AG09309 (cell line): ENCODE measurements at places on chromosomes 5 and 9.

GRCh38 chr5:112479418-112479817, 60.3 kb upstream of the EPB41L4A start:
- DNase-seq: no peak

GRCh38 chr5:36944607-36945225, 68.1 kb downstream of the NIPBL start:
- DNase-seq: peak; percentile 39

GRCh38 chr5:108260117-108260857, 121.6 kb downstream of the FBXL17 start:
- peak; percentile 46 for DNase-seq

DNA sequence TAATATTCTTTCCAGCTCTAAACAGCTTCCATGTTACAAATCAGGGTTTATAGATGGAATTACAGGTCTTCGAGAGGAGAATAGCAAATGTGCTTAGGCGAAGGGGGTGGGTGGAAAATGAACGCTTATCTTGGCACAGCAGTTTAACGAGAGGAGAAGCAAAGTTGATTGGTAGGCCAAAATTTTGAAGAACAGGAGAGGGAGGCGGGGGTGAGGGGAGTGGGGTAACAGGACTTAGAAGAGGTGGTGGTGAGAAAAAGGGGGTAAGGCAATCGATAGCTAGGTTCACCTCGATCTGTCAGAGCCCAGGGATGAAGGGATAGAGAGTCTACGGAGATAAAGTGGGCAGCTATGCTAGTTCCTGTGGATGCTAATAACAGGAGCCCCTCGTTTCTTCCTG, 764 bp downstream of the ANKRA2 start:
- no peak for DNase-seq

- no peak for DNase-seq
Observed at GRCh38 chr5:33720176-33720575, 171.6 kb downstream of the ADAMTS12 start.

GRCh38 chr9:125852386-125852785, 105.2 kb downstream of the PBX3 start:
- DNase-seq: no peak

- DNase-seq: peak; percentile 28
Observed at GRCh38 chr9:93962561-93963440, 7.6 kb upstream of the BARX1 start.

DNA sequence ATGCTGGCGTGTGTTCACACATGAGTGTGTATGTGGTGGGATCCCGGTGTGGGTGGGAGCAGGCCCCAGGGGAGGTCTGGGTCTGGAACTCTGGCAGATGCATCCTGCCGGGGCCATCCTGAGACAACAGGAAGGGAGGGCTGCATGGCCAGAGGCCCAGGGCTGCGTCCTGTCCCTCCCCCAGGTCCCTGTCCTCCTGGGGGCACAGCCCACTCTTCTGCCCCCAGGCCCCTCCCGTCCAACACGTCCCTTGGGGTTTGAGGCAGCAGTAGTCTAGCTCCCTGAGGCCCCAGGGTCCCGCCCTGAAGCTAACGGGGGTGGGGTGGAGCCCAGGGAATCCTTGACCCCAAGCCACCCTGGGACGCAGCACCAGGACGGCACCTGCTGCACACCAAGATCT, 16.6 kb downstream of the FLT4 start:
- DNase-seq: no peak

DNA sequence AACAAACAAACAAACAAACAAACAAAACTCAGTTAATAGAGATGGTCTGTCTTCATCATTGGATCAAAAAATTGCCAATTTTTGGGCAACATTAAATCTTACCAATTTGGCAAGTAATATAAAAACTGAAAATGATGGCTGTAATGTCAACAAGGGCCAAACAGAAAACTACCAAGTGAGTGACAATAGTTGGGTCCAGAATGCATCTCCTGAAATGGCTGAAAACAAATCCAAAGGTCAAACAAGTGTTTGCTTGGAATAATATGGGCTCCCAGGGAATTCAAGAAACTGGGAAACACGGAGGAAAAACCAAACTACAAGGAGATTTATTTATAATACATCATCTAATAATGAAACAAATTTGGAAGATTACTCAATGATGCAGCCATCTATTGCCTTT, 25.1 kb downstream of the BAAT start:
- no peak for DNase-seq

DNA sequence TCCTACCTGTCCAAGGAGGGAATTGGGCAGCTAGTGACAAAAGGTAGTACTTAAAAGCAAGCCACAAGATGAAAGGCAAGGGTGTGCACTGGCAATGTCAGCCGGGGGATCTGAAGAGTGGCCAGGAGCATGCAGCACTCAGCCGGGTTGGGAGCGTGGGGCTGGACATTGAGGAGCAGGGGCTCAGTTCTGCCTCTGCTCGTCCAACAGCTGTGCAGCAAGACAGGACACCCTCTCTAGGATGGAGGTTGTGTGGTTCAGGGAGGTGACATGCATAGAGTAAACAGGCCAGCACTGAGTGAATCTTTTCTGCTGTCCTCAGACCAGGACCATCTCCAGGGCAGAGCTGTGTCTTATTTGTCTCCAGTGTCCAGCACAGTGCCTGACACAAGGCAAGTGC, 235.3 kb downstream of the CRB2 start:
- DNase-seq: no peak

DNA sequence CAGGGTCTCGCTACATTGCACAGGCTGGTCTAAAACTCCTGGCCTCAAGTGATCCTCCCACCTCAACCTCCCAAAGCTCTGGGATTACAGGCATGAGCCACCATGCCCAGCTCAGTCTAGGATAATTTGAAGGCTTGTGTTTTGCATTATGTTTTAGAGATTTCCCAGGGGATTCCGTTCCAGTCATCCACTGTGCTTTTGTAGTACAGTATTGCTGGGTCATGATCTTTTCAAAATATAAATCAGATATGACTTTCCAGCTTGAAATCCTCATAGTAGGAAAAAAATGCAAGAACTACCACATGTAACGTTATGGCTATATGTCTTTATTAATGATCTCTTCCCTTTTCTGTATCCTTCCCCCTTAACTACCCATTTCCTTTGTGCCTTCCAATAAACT, 338.1 kb downstream of the PRELID2 start:
- DNase-seq: no peak

DNA sequence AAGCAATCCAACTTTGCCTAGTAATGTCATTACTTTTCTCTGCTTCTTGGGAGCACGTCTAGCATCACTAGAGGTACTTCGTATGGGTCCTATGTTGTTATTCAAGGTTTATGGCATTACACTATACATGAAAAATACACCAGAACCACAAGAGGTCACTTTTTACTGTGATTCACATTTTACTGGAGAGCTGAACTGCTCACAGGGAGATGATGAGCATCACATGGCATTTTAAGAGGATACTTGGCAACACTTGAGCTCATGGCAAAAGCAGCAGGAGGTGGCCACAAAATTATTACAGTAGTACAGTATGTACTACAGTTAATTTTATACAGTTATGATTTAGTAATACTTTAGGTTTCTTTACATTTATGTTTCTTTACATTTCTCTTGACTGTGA, 223.4 kb downstream of the PARP8 start:
- no peak for DNase-seq

- DNase-seq: no peak
Observed at GRCh38 chr9:26321935-26322334, 570.7 kb downstream of the CAAP1 start.

DNA sequence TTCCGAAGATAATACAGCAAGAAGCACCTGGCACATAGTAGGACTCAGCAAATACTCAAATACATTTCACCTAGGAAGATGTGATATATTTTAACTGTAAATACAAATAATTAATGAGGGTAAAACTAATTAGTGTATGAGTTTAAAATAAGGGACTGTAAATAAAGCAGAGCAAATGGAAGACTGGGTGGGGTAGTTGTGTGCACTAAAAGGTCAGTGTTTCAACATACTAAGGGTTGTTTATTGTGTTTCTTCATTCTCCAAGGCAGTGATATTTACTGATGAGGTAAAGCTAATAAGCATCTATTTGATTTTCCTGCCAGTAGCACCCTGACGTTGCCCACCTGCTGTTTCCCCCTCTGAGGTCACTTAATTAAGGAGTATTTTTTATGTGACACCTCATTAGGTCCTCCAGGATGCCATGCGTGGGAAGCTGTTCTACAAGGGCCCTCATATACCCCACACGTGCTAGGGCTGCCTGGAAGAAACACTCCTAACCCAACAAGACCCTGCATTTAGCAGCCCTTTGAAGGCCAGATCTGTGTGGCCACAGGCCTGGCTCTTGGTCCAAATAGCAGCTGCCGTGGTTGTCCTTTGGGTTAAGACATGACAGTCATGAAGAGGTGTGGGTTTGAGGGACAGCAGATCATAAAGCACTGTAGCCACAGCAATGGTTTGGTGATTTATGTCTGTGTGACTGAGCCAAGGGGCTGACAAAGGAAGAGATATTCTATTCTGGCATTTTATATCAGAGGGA, 97.5 kb upstream of the RPS23 start:
- no peak for DNase-seq

GRCh38 chr5:178295589-178295988, 63.0 kb upstream of the PHYKPL start:
- DNase-seq: no peak

DNA sequence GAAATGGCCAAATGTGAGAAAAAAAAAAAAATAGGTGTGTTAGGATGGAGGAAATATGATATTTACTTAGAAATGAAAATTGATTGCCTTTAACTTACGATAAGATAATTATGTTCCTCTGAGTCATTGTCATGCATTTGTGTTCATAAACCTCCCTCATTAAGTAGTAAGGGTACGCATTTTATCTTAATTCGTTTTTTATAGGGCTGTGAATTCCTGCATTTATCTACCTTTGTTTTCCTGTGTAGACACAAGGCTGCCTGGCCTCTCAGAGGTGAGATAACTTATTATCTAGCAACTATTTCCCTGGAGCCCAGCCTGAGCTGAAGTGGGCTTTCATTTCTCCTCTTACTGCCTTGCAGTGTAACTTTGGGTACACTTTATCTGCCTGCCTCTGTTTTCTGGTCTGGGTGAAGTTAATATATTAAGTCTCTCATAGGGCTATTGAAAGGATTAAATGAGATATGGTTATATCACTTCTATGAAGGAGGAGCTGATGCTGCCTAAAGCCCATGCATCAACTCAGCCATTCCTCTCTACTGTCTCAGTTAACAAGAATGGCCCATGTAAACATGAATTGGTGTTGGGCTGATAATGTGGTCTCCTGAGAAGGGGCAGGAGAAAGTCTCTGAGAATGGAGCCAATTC, 103.8 kb upstream of the KLF4 start:
- DNase-seq: no peak

DNA sequence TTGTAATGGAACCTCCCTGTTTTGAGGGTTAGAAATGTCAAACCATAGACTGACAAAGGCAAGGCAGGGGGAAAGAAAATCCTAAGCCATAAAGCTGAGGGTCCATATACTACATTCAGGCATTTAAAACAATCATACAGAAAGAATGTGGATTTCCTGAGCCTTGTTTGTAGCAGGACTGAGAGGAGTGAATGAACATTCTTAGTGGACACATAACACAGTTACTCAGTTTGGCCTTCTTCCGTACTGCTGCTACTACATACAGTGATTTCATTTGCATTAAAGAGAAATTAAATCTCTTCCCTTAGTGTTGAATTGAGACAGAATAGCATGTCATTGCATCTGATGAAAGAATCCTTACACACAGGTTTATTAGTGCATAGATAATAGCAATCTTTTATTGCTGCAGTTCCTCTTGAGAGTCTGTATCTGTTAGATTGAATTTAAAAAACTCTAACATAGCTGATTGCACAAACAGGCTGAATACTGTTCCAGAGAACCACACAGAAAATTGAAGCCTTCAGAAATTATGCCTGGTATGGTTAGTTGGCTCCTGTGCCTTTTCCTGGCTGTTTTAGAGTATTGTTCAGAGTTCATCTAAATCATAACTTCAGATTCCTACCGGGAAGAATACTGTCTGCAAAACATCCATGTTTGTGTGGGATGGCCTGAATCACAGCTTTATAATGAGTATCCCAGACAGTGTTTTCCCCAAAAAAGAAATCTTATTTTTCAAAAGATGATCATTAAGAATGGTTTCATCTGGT, 2.0 kb upstream of the MTX3 start:
- DNase-seq: no peak

DNA sequence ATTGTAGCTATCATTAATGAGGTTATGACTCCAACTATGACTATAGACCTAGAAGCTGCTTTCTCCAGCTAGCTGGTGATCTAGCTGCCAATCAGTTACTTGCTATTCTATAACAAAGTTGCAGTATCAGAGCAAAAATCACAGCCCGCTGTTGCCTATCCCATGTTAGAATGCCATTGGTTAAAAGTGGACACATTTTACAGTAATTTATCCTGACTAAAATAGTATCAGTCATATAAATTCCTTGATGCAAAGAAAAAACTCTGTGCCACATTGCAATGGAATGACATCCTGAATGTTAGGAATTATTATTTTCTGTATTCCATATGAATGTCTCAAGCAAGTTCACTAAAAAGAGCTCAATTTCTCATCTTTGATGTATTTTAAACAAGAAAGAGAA, 626.5 kb downstream of the PDE4D start:
- no peak for DNase-seq

GRCh38 chr5:9046756-9047481, 499.0 kb downstream of the SEMA5A start:
- peak; percentile 88 for DNase-seq

GRCh38 chr9:93288341-93288740, 104.4 kb downstream of the WNK2 start:
- no peak for DNase-seq

DNA sequence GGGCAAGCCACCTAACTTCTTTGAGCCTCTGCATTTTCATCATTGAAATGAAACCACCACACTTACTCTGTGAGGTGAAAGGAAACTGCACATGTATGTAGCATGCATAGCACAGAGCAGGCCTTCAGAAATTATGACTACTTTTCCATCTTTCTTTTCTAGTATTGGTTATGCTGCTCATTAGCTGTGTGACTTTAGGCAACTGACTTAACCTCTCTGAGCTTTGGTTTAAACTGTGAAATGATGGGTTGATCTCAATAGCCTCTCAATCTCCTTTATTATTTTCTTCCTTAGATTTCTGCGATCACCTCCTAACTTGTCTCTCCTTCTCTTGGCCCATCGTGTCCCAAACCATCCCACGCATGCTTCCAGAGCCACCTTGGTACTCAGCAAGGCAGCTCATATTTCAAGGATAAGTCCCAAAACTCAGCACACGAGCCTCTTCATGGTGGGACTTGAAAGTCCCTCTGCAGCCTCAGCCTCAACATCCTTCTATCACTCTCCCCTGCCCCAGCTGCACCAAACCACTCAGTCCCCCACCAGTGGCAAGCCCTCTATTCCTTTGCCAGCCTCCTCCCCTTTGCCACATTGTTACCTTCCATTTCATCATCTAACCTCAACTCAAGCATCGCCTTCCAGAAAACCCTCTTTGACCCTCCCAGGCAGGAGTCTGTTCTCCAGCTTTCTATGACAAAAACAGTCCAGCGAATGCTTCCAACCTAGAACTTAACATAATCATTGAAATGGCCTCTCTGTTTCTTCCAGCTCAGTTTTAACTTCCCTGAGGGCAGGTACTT, 60.3 kb upstream of the DNAH5 start:
- DNase-seq: no peak

GRCh38 chr9:121975801-121976277, 117.3 kb downstream of the TTLL11 start:
- no peak for DNase-seq
